Effector CD4-positive, alpha-beta T cell (primary cell): ENCODE measurements at places on chromosomes 12 and 14.
A peak's percentile ranks its signal among the peaks of the same experiment; 100 is the strongest.

GRCh38 chr14:55133416-55133815 lies 4.4 kb downstream of the LGALS3 start:
- DNase-seq: no peak

GRCh38 chr12:132046561-132046960 lies 96.8 kb downstream of the EP400 start:
- DNase-seq: no peak

GRCh38 chr12:3473844-3474243 lies 17.2 kb upstream of the PRMT8 start:
- no peak for DNase-seq

DNA sequence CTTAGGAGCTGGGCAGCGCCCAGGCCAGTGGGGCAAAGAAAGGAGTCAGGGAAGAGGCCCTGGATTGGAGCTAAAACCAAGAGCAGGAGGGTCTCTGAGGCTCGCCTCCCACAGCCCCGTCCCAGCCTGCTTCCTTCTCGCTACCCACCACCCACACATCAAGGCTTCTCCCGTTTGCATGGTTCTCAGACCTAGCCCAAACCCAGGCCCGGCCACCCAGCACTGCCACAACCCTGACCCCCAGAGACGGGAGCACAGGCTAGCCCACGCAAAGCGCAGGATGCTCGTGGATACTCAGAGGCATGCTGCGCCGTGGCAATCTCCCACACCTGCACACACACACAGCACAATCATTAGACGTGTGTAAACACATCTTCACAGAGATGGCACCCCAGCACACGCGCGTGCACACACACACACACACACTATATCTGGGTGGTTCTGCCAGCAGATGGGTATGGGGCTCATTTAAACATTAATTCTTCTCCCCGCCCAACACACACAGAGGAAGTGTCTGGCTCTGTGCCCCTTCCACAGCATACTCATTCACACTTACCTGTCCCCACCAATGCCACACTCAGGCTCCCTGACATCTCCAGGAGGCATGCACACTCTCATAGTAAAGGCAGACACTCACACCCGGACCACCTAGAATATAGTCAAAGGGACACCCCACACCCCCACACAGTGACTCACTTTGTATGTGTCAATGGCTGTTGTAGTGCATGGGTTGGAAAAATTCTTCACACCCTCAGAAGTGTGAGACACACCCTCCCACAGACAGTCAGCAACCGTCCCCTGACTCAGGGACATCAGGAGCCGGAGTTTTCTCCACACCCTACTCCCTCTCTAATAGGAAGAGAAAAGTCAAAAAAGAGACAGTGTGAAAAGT lies 1.1 kb downstream of the CARMIL3 start:
- DNase-seq: no peak

DNA sequence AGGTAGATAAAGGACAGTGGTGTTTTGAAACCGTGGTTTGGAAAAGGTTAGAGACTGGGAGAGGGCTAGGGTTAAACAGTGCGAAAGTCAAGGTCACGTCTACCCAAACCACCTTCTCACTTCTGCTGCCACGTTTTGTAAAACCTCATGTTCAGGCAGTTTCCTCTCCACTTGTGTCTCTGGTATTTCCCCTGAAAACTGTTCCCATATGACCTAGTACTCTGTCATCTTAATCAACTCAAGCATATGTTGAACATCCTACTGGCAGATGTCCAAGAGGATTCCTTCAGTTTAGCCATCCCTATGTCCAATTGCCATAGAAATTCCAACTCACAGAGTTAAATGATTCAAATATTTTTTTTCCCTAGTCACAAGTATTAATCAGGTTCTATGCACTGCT lies 17.4 kb downstream of the CLEC4C start:
- DNase-seq: no peak

DNA sequence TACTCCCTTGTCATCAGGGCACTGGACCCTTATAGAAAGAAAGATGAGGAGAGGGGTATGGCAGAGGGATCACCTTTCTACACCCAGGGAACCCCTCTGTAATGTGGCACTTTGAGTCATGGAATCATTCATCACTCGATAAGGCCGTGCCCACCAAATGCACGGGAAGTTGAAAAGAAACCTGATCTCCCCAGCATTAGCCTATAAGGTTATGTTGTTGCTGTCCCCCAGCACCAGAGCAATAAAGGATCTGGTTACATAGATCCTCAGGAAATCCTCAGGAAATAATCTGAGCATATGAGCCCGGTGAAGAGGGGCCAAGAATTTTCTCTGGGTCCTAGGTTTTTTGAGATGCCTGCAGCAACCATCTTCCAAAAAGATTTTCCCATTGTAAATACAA lies 148.8 kb upstream of the CRY1 start:
- DNase-seq: no peak

DNA sequence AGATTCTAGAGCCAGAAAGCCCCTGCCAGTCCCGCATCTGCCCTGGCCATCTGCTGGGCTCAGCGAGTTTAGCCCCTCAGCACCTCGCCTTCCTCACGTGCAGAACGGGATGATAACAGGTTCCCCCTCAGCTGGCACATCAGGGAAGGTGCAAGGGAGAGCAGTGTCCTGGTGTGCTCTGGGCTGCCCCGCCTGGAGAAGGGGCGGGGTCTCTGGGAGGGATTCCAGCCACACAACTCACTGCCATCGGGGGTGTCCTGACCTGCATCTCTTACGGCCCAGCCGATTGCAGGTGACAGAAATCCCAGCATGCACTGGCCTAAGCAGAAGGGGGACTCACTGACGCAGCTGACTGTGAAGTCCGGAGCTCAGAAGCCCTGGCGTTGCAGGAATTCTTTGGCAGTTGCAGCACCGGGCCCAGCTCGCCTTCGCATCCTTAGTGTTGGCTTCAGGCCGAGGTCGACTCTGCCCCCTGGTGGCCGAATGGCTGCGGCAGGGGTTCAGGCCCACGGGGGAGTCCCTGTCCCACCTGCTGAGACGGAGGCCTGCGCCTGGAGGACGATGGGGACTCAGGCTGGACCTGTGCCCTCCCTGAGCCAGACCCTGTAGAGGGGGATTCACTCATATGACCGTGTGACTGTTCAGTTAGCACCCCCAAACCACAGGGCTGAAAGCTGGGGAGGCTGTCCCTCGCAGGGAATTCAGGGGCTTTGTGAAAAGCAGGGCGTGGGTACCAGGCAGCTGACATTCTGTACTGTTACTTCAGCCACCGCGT lies 178.6 kb downstream of the ADGRD1 start:
- DNase-seq: peak; percentile 62

- DNase-seq: no peak
These were observed 162.2 kb upstream of the TMTC1 start for GRCh38 chr12:29945904-29946303.

DNA sequence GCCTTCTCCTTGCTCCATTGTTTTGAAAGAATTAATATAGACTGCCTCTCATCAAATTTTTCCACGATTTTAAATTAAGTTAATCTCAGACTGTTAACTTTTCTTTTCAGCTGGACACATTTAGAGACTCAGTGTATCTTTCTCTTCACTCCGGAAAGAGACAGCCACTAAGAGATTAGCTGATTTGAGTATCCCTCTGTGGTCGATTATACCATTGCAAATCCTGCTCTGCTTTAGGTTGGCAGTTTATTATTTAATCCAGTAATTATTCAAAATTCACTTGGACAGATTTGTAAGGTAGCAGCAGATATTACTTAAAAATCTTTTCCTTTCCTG lies 588 bp upstream of the TWF1 start:
- DNase-seq: no peak

- DNase-seq: no peak
These were observed 596.3 kb upstream of the MGAT4C start for GRCh38 chr12:86852451-86852850.

GRCh38 chr12:68538726-68539614 lies 71.7 kb upstream of the RAP1B start:
- DNase-seq: peak; percentile 12
